ENCODE measurements at places on chromosomes 5 and 9.

DNA sequence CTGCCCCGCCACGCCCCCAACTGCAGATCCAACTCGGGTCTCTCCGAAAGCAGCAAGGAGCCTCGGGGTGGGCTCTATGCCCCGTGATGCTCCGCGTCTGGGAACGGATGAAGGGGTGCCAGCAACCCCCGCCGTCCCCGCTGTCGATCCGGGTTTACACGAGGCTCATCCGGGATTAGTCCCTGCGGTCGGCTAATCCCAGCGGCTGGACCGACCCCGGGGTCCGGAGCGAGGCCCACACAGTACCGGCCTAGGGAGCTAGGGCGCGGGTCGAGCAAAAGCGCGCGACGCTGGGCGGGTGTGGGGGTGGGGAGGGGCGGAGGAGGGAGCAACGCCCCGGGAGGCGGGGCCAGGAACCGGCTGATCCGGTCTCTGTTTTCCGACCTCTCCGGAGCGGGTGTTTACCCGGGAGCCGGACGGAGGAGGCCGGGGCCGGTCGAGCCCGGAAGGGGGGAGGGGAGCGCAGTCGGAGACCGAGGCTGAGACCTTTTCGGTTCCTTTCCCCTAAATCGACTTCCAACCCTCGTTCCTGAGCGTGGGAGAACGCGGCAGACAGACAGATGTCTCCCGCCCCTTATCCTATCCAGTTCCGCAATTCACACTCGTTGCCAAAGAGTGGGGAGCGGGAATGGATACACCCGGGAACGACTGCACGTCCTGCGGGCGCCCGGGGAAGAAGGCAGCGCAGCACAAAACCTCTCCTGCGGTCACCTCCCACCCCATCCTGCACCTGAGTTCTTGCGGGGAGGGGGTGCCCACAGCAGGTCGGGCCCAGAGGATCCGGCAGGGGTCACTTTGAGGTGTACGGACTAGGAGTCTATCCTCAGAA, 28.6 kb downstream of the PCDH1 start:
- peak; percentile 59 for DNase-seq

DNA sequence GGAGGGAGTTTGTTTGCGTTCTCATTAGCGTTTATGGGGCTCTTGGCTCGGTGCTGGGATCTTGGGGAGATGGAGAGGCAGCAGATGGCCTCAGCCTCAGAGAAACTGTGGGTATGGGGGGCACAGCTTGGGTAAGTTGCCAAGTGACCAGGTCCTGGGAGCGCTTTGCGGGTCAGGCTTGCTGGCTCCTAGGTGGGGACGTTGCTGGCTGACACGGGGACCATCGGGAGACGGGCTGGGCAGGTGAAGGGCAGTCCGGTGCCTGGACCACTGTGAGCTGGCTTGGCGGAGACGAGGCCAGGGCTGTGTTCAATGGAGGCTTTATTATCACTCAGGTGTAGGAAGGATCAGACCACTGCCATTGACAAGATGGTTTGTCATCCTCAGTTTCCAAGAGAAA, 30.0 kb downstream of the FGD3 start:
- DNase-seq: no peak

DNA sequence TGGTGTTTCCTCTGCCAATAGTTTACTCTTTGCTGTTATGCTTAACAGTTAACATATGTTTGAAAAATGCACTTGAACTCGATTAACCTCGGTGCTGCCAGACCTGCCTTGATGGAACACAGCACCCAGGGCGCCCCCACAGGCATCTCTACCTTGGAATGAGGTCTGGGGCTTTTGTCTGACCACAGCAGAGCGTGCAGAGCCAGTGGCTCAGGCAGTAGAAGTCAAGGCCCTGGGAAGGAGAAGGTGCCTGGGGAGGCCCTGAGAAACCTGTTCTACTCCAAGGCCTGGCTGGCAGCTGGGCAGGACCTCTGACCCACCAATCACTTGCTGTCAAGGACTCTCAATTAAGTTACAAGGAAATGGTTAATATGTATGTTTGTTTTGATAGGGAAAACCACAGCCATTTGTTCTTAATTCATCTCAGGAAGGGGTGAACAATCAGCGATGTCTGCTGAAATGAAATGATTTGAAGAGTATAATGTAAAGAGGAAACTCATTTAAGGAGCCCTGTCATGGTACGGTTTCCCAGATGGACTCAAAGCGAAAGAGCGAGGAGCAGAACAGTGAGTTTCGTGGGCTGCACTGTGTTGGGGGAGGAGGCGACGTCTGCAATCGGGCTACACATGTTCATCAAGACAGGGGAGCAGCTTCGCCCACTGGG, 21.9 kb downstream of the MACROH2A1 start:
- DNase-seq: no peak

DNA sequence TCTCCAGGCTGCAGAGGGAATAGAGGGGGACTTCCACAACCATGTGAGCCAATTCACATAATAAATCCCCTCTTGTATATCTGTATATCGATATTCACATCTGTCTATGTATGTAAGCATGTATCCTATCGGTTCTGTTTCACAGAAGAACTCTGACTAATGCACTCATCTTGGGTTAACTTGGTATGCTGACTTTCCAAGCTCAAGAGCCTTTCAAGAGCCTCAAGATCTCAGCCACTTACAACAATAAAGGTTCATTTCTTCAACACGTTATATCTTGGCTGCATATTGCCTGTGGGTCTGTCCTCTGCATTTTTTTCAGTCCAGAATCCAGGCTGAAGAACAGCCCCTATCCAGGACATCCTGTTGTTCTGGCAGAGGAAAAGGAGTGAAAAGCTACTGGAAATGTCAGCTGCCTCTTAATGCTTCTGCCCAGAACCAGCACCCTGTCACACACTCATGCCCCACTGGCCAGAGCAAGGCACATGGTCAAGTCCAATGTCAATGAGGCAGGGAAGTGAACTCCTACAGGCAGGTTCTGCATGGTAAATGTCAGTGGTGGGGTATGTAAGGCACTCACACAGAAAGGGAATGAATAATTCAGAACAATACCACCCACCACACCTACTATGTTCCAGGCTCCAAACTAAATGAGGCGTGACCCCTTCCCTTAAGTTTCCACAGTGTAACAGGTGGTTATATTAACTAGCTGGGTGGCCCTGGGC, 91.6 kb upstream of the ICE1 start:
- no peak for DNase-seq

GRCh38 chr5:153222936-153223335, 267.5 kb upstream of the GRIA1 start:
- no peak for DNase-seq

GRCh38 chr5:159734366-159734765, 181.9 kb upstream of the ADRA1B start:
- no peak for DNase-seq

GRCh38 chr5:177494346-177495195, 2.8 kb downstream of the PDLIM7 start:
- DNase-seq: no peak

- no peak for DNase-seq
Observed at GRCh38 chr9:26656003-26656870, 236.4 kb downstream of the CAAP1 start.

GRCh38 chr5:170077526-170077925, 28.2 kb upstream of the FOXI1 start:
- DNase-seq: no peak

GRCh38 chr5:72363166-72363802, 43.1 kb downstream of the PTCD2 start:
- no peak for DNase-seq

GRCh38 chr5:77777281-77777892, 1.2 kb upstream of the TBCA start:
- DNase-seq: no peak

- no peak for DNase-seq
Observed at GRCh38 chr5:146669656-146670055, 153.7 kb upstream of the GPR151 start.

DNA sequence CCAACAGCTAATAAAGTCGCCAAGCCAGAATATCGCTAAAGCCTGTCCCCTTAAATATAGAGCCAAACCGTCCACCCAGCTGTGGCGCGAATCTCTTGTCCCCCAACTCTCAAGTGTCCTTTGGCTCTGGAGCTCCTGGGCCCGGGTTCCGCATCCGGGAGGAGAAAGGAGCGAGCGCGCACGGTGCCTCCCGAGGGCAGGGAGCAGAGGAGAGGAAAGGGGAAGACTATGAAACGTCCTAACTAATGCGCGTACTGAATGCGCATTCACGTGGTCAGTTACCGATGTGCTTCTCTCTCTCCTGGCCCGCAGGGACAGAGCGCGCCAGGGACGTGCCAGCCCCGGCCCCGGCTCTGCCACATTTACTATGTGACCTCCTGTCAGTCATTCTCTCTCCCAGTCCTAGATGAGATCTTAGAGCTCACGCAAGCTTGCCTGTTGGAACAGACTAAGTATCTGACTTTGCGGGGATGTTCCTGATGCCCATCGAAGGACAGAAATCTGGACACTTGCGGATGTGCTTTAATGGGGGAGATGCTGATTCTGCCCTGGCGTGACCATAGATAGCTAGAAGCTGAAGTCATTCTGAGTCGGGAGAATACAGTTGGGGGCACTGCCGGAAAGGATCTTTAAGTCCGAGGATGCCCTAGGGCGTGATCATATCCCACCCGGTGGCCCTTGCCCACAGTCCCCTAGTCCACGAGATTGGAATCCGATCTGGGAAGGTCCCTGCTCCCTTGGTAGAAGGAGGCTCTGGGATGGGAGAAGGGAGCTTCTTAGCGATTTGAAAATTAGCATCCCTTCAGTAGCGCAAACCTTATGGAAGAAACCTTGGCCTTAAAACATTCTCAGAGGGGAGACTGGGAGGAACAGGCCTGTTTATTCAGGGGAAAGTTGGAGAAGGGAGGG, 5.7 kb upstream of the EBF1 start:
- DNase-seq: no peak

DNA sequence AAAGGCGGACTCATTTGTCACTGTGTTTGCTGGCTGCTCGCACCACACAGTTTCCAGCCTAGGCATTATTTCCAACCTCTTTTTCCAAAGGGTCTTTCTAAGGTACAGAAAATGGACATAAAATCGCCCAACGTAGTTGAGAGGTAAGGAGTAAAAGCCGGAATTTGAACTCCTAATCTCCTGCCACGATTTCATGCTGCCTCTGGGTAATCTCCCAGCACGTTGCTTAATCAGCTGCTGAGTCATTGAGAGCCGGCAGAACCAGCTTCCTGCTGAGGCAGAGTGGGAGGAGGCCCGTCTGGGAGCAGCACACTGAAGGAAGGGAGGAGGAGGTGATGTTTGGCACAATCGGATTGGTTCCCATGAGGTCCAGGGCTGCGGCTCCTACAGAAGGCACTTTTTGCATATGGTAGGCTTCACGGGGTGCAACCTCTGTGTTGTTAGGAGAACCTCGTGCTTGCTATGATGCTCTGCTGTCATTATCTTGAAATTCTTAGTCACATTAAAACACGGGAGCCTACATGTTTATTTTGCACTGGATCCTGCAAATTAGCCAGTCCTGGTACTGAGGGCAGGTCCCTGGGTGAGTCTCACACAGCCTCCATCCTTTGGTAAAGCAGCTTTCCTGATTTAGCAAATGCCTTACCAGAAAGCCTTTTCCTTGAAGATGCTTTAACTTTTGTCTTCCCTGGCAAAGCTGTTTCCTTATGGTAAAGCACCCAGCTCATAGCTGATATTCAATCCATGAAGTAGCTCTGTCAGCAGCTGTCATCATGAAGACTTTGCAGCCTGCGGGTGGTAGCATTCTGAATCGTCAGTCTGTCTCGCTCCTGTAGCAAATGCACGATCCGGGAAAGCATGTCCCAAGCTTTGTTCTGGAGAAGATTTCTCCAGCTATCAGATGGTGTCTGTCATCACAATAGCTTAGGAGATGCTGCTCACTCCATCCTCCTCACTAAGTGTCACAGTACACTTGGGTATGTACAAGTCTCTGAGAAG, 191.6 kb upstream of the MSX2 start:
- no peak for DNase-seq

GRCh38 chr5:139698490-139699146, 50.5 kb downstream of the CXXC5 start:
- DNase-seq: no peak

DNA sequence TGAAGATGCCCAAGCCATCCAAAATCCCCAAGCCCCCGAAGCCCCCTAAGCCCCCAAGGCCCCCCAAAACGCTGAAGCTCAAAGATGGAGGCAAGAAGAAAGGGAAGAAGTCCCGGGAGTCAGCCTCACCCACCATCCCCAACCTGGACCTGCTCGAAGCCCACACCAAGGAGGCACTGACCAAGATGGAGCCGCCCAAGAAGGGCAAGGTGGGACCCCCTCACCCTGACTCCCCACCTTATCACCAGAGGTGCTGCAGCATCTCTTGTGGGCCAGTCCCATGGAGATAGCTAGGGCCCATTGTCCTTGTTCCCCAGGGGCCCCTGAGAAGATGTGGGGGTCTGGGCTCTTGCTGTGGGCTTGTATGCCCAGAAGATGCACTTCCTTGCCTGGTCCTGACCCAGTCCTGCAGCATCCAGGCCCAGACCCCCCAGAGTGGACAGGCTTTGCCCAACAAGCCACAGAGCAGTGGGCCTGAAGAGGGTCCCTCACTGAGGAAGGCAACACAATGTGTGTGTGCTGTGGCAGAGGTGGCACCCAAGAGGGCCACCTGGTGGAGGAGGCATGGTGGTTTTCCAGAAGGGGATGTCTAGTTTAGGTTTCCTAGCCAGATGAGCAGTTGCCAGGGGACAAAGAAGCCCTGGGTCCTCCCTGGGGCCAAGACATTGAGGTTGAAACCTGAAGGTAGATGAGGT, 84.1 kb downstream of the PHF2 start:
- no peak for DNase-seq

- no peak for DNase-seq
Observed at GRCh38 chr9:68631811-68632210, 73.2 kb upstream of the PIP5K1B start.

DNA sequence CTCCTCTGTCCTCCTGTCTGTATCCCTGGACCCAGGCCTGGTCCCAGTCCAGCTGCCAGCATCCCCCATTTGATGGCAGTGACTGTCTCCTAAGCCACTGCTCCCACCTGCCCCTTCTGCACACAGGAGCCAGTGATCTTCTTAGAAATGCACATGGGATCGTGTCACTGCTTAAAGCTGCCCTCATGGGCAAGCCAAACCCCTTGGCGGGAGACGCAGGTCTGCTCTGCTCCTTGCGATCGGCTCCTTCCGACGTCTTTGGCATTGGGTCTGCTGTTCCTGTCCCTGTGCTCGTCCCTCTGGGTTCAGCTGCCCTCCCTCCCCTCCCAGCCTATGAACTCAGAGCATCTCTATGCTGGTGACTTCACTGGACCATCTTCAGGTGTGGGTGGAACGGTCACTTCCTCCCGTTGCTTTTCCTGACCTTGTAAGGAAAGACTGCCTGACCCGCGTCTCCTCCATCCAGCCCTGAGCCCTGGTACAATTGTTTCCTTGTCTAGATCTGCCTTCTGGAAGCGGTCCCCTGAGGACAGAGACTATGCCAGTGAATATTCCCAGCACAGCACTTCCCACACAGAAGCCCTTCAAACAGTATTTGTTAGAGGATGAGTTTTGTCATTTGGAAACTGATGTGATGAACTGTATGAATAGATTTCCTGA, 116.5 kb downstream of the ZNF354C start:
- no peak for DNase-seq

- no peak for DNase-seq
Observed at GRCh38 chr5:124583469-124584350, 162.7 kb downstream of the ZNF608 start.

DNA sequence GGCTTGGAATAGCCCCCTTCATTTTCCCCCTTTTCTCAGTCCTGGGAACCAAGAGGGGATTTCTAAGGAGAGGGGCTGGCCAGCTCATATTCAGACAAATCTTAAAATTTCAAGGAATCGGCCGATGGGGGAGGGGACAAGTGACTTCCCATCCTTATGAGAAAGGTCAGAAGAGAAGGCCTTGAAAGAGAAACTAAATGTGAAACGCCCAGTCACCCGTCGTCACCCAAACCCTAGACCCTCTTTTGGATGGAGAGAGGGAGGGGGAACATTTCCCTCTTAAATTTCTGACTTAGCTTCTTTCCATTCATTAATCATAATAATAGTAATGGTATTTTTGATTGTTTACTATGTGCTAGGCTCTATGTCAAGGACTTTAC, 850 bp upstream of the CCL19 start:
- no peak for DNase-seq

Data from T follicular helper cell (primary cell).